ENCODE measurements at places on chromosomes 16 and 17.

DNA sequence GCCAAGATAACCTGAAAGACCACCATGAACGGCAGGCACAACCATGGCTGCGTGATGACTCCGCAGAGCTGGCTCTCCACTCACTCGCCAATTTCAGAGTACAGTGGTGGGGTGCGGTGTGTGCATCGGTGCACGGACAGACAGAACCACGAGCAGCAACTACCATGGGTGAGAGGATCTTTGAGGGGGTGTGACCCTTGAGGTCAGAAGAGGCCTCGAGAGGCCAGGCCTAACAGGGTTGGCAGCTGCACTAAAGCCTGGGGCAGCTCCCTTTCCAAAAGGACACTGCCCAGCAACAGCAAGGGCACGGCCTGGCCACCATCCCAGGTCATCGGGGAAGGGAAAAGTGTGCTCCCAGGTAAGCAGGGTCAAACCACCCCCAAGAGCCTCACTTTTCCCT is 1.9 kb upstream of the ECI1 start:
- no peak for DNase-seq

DNA sequence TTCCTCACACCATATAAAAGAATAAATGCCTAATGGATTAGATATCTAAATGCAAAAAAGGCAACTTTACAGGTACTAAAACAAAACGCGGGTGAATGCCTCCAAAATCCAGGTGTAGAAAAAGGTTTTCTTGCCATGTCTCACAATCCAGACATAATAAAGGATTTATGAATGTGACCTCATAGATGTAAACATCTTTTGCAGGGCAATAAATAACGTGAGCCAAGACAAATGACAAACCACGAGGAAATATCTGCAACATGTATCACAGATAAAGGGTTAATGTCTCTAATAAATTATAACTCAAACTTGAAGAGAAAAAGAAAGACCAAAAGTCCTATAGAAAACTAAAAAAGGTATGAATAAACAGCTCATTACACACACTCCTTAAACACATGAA is 180.7 kb downstream of the PARN start:
- DNase-seq, result no peak

GRCh38 chr17:7403043-7403726 is 712 bp downstream of the TMEM256 start:
- DNase-seq, result no peak

GRCh38 chr17:50899005-50899460 is 32.9 kb upstream of the TOB1 start:
- DNase-seq, result no peak

- DNase-seq, result no peak
These were observed 140.7 kb downstream of the C16orf78 start for GRCh38 chr16:49514073-49514980.

GRCh38 chr17:2723997-2724783 is 12.6 kb upstream of the CLUH start:
- DNase-seq, result no peak

DNA sequence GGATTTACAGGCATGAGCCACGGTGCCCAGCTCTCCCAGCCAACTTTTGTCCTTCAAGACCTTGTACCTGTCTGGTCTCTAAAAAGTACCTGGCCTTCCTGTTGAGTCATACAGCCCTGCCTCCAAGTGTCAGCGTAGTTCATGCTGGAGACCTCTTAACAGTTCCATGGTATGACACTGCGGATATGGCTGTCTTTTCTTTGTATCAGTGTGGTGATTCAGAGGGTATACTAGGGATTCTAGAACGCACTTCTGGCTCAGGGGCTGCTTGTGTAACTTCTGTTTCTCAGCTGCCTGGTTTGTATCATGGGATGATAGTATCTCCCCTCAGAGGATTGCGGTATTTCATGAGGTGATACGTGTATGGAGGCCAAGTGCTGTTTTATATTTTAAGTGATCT is 2.0 kb upstream of the TMEM11 start:
- DNase-seq, result no peak

DNA sequence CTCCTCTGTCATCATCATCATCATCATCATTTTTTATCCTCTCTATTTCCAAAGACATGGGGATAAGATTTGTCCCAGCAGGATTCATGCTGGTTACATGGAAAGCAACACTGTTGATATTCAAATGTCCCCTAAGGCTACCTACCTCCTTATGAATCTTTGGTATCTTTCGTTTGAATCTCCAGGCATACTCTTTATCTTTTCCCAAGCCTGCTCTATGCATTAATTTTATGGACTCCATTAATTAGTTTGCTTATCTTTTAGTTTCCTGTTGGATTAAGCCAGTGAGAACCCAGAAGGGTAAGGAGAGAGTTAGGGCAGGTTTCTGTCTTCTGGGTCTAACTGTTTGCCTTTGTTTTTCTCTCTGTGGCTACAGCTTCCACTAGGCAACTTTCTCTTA is 129.6 kb upstream of the GOT2 start:
- no peak for DNase-seq

- DNase-seq, result no peak
These were observed 7.6 kb upstream of the IRX5 start for GRCh38 chr16:54923055-54923473.

GRCh38 chr17:32161506-32162365 is 19.4 kb downstream of the RHOT1 start:
- peak; percentile 84 for DNase-seq

GRCh38 chr17:72826602-72827001 is 265.9 kb downstream of the SLC39A11 start:
- DNase-seq, result no peak

- DNase-seq, result no peak
These were observed at the start of gene SYNGR3 for GRCh38 chr16:1989209-1990100. TSS of gene SYNGR3 (plus strand) at chr16:1989970. CDS start at chr16:1990103, 133 bp downstream.

- DNase-seq, result no peak
These were observed at the start of gene GSDMA for GRCh38 chr17:39962642-39963220. TSS of gene GSDMA (plus strand) at chr17:39963004. CDS start at chr17:39965688, 2,684 bp downstream.

DNA sequence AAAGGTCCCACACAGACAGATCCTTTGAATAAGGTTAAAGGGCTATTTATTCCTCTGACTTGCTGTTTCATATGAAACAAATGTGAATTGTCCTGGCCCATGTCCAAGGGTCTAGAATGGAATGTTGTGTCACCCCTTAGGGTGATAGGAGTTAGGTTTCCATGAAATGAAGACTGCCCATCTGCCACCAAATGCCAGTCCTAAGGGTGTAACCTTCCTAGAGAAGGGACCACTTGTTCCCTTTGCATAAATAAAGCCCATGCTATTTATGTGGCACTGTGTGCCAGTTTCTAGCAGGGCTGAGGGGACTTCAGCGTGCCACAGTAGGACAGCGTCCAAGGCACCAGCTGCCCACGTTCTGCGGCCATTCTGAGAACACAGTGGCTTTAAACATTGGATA is 171.3 kb downstream of the ABCA8 start:
- DNase-seq, result no peak

DNA sequence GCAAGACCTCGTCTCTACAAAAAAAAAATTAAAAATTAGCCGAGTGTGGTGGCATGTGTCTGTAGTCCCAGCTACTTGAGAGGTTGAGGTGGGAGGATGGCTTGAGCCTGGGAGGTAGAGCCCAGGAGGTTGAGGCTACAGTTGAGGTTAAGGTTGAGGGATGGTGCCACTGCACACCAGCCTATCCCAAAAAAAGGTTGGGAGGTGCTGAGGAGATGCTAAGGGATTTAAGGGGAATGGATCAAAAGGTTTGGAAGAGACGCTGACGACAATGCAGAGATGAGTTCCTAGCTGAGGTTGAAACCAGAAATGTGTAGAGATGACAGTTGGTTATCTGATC is 4.7 kb upstream of the NSMCE1 start:
- no peak for DNase-seq

DNA sequence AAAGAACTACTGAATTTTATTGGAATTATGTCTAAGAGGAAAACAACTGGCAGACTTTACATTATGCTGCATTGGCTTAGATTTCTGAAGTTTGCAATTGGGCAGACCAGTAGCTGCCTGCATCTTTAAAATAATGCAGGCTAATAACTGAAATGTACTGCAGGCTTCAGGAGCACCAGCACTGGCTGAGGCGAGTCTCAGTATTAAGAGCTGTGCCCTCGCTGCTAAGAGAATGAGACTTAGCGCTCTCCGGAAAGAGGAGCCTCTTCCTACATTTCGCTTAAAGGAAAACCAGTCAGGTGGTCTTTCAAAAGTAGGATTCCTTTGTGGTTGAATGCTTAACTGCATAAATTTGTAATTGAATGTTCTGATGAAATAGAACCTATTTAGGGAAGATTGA is 885 bp downstream of the CNTNAP4 start:
- no peak for DNase-seq

GRCh38 chr17:4972752-4973151 is 5.1 kb upstream of the SPAG7 start:
- no peak for DNase-seq

- no peak for DNase-seq
These were observed 1.6 kb downstream of the UNC119 start for GRCh38 chr17:28550858-28551257.

- DNase-seq, result no peak
These were observed 159.8 kb downstream of the HS3ST3B1 start for GRCh38 chr17:14460516-14461226.

- no peak for DNase-seq
These were observed 112.6 kb downstream of the USP22 start for GRCh38 chr17:20930081-20930760.

DNA sequence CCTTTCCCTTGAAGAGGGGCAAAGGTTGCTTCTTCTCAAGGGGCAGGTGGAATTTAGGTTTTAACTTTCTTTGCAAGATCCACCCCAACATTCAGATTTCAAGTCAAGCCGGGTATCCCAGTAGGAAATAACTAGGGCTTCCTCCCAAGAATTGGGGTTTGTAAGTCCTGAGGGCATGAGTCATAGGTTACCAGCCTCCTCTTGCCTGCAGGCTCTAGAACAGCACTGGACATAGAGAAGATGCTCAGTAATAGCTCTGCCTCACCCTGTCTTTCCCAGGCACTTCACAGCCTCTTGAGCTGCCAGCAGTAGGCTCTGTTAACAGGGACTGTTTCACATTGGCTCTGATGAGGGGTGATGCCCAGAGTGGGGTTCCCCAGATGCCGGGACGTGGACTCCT is 35.8 kb upstream of the ZFP90 start:
- DNase-seq, result peak; percentile 51

DNA sequence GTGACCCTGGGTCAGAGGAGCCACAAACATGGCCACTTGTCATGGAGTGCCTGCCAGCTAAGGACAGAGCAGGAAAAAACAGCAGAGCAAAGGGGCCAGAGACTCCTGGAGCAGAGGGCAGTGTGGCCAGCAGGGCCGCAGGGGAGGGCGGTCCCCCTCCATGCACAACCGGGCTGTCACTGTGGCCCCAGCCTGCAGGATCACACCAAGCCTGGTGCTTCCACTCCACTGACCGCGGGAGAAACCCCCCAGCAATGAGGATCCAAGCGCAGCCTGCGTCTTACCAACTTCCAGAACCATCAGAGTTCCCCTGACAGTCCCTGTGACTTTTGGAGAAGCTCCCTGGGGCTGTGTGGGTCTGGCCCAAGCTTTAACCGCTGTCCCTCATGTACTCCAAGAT is 62.0 kb downstream of the PRMT7 start:
- DNase-seq, result no peak

GRCh38 chr17:4393806-4394205 is 27.3 kb upstream of the UBE2G1 start:
- DNase-seq, result no peak

GRCh38 chr16:8858994-8859912 is 9.6 kb downstream of the CARHSP1 start:
- DNase-seq, result no peak

GRCh38 chr16:81544700-81545271 is 100.2 kb downstream of the CMIP start:
- no peak for DNase-seq

- DNase-seq, result no peak
These were observed 270.6 kb downstream of the MAF start for GRCh38 chr16:79329967-79330366.

DNA sequence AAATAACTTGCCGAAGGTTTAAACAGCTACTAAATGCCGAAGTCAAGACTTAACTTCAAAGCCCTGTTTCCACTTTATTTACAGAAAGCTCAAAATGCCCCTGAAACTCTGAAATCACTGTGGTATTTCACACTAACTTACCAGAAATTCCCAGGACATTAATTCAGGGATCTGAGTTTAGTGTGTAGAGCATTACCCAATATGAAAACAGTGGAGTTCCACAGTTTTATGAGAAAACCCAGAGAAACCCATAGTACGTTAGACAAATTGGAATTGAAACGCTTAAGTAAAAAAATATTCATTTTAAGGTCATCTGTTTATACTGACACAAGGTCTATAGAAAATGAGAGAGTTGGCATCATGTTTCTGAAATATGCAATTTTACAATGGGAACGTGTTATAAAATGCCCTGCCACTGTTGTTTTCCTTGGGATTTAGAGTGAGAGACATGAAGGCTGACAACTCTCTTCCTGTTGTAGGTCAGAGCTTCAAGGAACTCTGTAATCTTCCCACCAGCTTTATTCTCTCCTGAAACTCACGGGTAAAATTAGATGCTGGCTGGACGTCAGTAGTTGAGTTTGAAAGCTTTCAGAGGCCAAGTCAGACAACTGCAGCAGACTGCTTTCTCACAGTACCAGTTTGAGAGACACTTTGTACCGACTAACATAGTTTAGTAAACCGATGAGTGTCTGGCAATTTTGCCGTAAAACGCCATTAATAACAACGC is 139.4 kb upstream of the TBX2 start:
- peak; percentile 40 for DNase-seq

DNA sequence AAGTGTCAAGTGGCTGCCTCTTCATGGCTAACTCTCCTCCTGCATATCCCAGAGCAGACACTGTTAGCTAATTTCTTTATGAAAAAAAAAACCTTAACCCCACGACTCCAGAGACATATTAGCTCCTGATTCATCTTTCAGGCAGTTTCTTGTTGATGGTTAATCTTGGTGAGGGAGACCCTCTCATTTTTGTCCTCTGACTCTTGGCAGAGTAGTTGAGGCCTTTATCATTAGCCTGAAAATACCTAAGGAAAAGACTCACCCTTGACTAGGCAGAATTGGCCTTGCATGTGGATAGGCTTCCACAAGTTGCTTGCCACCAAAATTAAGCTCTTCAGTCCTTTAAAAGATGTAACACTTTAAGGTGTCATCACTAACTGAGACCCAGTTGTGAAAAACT is 4.0 kb downstream of the CRYBA1 start:
- DNase-seq, result peak; percentile 46

DNA sequence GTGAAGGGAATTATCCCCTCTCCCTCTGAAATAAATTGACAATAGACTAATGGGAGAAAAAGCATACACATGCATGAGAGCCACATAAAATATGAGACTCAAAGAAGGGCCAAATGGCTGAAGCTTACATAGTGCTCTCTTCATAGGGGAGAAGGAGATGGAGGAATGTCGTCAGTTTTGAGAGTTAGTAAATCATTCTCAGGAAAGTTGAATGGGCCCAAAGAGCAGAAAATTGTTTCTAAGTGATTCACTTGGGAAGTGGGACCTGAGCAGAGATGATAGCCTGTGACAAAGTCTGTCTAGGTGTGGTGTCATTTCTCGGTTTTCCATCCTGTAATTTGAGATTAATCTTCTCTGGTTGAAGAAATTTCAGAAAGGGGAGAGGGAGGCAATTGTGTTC is 35.0 kb downstream of the BCAS3 start:
- DNase-seq, result no peak

GRCh38 chr16:9395958-9396359 is 304.5 kb downstream of the HAPSTR1 start:
- DNase-seq, result no peak
